ENCODE measurements at places on chromosomes 6 and 20. TPM values are rescaled to one million over a fixed set of nuclear protein-coding genes. Genes with fewer than 3 reads are reported as not detected.
A peak's percentile ranks its signal among the peaks of the same experiment; 100 is the strongest.

DNA sequence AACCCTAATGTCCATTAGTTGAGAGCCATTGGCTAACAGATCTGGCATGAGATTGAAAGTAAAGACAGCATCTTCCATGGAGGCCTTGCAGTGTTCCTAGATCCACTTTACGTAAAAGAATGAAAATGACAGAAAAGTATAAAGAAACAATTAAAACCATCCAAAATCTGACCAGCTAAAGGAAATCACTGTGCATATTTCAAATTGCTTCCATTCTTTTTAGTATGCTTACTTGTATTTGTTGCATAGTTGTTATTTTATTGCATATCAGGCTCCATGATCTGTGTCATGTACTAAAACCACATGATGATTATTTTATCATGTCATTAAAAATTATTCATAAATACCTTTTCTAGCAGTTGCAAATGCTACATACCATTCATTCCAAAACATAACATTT lies 67.9 kb downstream of the GCLC start:
- no peak overlapping the region for H3K4me3 ChIP-seq
- no peak overlapping the region for H3K27ac ChIP-seq
- no peaks in the 10 kb centered on the region for H3K4me1 ChIP-seq
- no peaks in the 10 kb centered on the region for H3K36me3 ChIP-seq

FHL5 gene
- not detected for polyA plus RNA-seq

DNA sequence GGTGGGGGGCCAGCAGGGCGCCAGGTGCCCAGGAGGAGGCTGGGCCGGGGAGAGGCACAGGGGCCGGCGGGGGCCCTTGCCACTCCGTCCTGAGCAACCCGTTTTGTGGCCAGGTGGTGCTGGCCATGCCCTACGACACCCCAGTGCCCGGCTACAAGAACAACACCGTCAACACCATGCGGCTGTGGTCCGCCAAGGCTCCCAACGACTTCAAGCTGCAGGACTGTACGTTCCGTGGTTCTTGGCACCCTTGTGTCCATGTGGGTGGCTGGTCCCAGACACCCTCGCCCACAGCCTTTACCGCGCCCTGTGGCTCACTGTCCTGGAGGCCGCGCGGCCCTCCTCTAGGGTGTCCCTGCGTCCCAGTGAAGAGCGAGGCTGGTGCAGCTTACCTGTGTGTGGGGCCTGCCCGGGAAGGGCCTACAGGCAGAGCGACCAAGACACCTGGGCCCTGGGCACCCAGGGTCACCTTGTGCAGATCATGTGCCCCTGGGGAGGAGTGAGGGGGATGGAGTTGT lies 28.7 kb downstream of the PYGB start:
- no peaks in the 10 kb centered on the region for H3K27me3 ChIP-seq
- DNase-seq = no peak
- no peak overlapping the region for H3K4me3 ChIP-seq

DNA sequence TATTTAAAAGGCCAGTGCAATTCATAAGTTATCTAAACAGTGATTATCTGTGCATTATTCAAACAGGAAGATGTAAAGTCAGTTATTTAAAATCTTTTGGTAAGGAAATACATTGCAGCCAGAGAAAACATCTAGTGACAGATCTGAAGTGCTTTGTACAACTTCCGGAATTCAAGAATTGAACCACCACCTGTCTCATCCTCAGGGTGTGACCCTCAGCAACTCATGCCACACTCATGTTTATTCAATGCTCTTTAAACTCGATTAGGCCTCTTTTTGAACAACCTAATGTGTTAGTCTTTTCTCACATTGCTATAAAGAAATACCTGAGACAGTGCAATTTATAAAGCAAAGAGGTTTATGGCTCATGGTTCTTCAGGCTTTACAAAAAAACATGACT lies 62.6 kb upstream of the GGTLC1 start:
- H3K27me3 ChIP-seq = peaks cover 5% of the 10 kb centered on the region
- no peak overlapping the region for H3K27ac ChIP-seq
- H3K36me3 ChIP-seq = no peaks in the 10 kb centered on the region
- no peak for DNase-seq
- no peak overlapping the region for H3K4me3 ChIP-seq

DNA sequence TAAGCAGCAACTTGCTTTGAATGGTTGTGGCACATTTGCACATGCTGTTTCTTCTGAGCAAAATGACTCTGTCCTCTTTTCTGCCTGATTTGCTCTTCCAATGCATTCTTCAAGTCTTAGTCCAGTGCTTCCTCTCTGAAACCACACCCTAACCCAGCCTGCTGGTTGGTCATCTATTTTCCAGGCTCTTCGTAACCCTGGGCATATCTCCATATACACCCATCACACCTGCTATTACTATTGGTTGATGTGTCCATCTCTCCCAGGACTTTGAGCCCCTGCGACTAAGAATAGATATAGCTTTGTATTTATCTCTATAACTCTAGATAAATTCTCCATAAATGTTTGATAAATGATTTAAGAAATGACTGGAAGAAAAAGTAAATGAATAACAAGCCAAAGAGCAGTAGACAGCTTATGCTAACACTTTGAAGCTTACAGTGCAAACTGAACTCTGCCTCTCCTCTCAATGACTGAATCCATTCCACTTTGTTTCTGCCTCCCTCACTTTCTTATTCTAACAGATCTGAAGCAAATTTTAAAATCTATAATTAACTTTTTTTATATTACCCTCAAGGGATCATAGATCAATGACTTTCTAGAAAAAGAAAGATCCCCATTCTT lies 59.7 kb upstream of the NT5E start:
- H3K4me1 ChIP-seq = peaks cover 56% of the 10 kb centered on the region
- DNase-seq = peak; percentile 87
- H3K4me3 ChIP-seq = no peak overlapping the region
- no peaks in the 10 kb centered on the region for H3K27me3 ChIP-seq
- H3K36me3 ChIP-seq = no peaks in the 10 kb centered on the region

TXLNB gene
- polyA plus RNA-seq = not detected

TM9SF4 gene
- 171 TPM for polyA plus RNA-seq

DNA sequence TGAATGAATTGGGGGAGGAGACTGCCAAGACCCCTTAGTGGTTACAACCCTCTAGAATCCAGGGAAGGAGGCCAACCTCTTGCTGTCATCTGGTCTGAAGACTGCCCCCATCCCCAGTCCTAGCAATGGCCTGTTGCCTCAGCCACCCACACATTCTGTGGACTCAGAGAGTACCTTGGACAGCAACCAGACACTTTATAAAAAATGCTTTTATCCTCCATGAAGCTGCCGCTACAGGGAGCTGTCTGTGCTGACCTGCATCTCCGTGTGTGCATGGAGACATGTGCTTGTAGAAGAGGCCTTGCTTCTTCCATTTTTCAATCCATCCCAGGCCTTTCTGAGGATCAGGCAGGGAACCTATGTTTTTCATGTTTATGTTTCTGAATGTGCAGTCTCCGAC lies 15.2 kb downstream of the CDH22 start:
- H3K27me3 ChIP-seq = peaks cover 65% of the 10 kb centered on the region
- no peak overlapping the region for H3K27ac ChIP-seq
- H3K4me1 ChIP-seq = no peaks in the 10 kb centered on the region

CCN6 gene
- 0.10 TPM for polyA plus RNA-seq

DNA sequence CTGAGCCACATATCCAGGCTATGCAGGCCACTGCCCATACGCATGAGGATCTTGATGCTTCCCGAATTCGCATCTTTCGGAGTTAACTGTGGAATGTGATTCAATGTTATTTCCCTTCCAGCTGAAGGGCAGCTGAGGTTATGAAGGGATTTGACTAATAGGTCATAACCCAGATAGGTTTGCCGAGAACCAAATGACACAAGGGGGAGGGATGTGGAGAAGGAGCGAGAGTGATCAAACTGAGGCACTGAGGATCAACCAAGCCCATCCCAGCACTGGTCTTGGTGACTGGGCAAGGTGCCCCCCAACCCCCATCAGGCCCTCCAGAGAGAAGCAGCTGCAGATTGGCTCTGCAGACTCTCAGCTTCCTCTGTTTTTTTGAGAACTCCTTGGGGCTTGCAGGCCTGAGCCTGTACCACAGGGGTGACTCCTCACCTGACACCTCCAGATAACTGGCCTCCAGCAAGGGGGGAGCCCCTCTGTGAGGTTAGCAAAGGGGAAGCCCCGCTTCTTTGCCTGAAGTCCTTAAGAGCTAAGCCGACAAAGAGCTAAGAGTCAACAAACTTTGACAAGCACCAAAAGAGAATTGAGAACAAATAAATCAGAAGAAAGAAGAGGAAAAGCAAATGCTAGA lies 185.9 kb downstream of the PDE7B start:
- H3K27ac ChIP-seq = no peak overlapping the region
- no peak overlapping the region for H3K4me3 ChIP-seq
- DNase-seq = no peak
- no peaks in the 10 kb centered on the region for H3K4me1 ChIP-seq

TP53TG5 gene
- polyA plus RNA-seq = not detected

DNA sequence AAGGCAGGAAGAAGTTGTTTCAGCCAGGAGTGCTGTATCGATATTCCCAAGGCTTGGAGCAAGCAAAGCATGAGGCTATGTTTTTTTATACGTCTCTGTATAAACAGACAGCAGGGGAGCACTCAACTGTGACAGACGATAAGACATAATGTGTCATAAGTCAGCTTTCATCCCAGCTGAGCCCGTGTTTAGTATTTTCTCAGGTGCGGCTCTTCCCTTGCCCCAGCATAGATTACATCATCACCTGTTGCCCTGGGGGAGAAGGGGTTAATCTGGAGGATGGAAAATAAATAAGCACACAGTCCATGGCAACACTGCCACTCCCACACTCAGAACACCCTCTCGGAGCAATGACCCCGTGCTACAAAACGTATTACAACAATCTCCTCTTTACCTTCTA lies 22.1 kb upstream of the KCNK5 start:
- no peaks in the 10 kb centered on the region for H3K4me1 ChIP-seq
- H3K36me3 ChIP-seq = no peaks in the 10 kb centered on the region
- no peaks in the 10 kb centered on the region for H3K27me3 ChIP-seq
- H3K4me3 ChIP-seq = no peak overlapping the region
- no peak for DNase-seq

DNA sequence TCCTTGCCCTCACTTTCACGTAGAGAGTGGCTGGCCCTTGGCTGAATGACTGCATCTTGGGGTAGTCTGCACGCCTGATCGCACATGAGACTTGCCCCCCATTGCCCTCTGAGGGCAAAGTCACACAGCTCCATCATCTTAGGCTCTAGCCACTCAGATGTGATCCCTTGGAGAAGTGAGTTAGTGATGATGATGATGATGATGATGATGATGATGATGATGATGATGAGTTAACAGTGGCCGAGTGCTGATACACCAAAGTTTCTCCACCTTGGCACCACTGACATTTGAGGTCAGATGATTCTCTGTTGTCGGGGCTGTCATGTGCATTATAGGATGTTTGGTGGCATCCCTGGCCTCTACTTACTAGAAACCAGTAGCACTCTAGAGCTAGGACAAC lies 84.0 kb downstream of the PREX1 start:
- H3K36me3 ChIP-seq = no peaks in the 10 kb centered on the region
- no peak overlapping the region for H3K27ac ChIP-seq
- no peak for DNase-seq

DNA sequence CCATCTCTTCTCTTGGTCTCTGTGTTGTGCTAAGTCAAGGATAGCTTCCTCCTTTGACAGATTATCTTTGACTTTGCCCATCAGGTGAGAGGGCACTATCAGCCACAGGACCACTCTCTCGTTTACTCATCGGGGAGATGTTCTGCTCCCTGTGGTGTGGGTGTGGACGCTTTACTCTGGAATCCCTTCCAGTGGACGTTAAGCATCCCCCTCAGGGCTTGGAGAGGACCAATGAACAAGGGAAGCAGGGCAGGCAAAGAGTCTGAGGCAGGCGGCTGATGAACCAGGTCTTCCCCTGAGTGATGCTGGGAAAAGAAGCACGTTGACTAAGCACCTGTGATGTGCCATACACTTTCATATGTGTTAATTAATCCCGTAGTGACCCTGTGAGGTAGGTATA lies 21.0 kb upstream of the RNF24 start:
- H3K4me1 ChIP-seq = no peaks in the 10 kb centered on the region
- H3K4me3 ChIP-seq = no peak overlapping the region
- H3K27me3 ChIP-seq = peaks cover 5% of the 10 kb centered on the region
- no peaks in the 10 kb centered on the region for H3K36me3 ChIP-seq

GRCh38 chr6:29528988-29529560 lies 30.5 kb downstream of the UBD start:
- H3K27me3 ChIP-seq = no peaks in the 10 kb centered on the region
- no peaks in the 10 kb centered on the region for H3K4me1 ChIP-seq
- DNase-seq = no peak
- H3K4me3 ChIP-seq = no peak overlapping the region
- H3K36me3 ChIP-seq = no peaks in the 10 kb centered on the region

- H3K27me3 ChIP-seq = peaks cover 84% of the 10 kb centered on the region
- DNase-seq = no peak
- no peak overlapping the region for H3K27ac ChIP-seq
Measured at GRCh38 chr6:399785-400534, 8.4 kb downstream of the IRF4 start.

DNA sequence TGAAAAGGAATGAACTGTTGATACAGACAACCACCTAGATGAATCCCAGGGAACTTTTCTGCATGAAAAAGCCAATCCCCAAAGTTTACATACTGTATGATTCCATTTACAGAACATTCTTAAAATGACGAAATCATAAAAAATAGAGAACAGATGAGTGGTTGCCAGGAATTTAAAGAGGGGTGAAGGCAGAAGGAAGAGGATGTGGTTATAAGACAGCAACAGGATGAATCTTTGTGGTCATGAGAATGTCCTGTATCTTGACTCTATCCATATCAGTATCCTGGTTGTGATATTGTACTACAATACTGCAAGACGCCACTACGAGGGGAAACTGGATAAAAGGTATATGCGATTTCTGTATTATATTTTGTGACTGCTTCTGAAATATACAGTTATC lies 70.1 kb upstream of the EMILIN3 start:
- no peak overlapping the region for H3K27ac ChIP-seq
- no peaks in the 10 kb centered on the region for H3K4me1 ChIP-seq
- no peaks in the 10 kb centered on the region for H3K27me3 ChIP-seq
- H3K4me3 ChIP-seq = no peak overlapping the region
- DNase-seq = no peak
- peaks cover 68% of the 10 kb centered on the region for H3K36me3 ChIP-seq

GRCh38 chr6:41780551-41781365 lies at the start of gene PRICKLE4:
Gene PRICKLE4, plus strand, starts transcription at chr6:41780782. Its CDS starts 2,692 bp downstream, at chr6:41783474.
- H3K27me3 ChIP-seq = no peaks in the 10 kb centered on the region
- H3K36me3 ChIP-seq = peaks cover 6% of the 10 kb centered on the region
- peak within 1 kb of the TSS; percentile 93 for H3K4me3 ChIP-seq
- peaks cover 30% of the 10 kb centered on the region for H3K4me1 ChIP-seq
- peak within 1 kb of the TSS; percentile 23 for H3K27ac ChIP-seq
- DNase-seq = no peak
